ENCODE measurements at places on chromosomes 1 and 21. TPM values are rescaled to one million over a fixed set of nuclear protein-coding genes. Genes with fewer than 3 reads are reported as not detected.

PEX19 gene
- 72.1 TPM for total RNA-seq

WNT4 gene
- total RNA-seq: not detected

- no peaks in the 10 kb centered on the region for H3K4me1 ChIP-seq
- no peaks in the 10 kb centered on the region for H3K36me3 ChIP-seq
- H3K27ac ChIP-seq: no peak overlapping the region
- no peak overlapping the region for H3K4me3 ChIP-seq
Measured at GRCh38 chr21:39096754-39097153, 86.5 kb downstream of the PSMG1 start.

GRCh38 chr1:113946678-113947387 lies 17.7 kb downstream of the HIPK1 start:
- H3K27me3 ChIP-seq: no peaks in the 10 kb centered on the region
- H3K4me3 ChIP-seq: peak overlapping the region; percentile 80
- DNase-seq: no peak
- peaks cover 78% of the 10 kb centered on the region for H3K4me1 ChIP-seq
- peak overlapping the region; percentile 95 for H3K27ac ChIP-seq
- peaks cover 44% of the 10 kb centered on the region for H3K36me3 ChIP-seq

- no peak overlapping the region for H3K4me3 ChIP-seq
- H3K27ac ChIP-seq: no peak overlapping the region
- no peak for DNase-seq
- peaks cover 2% of the 10 kb centered on the region for H3K36me3 ChIP-seq
- H3K27me3 ChIP-seq: peaks cover 2% of the 10 kb centered on the region
Measured at GRCh38 chr21:45041351-45041805, 33.0 kb upstream of the ADARB1 start.

Measured in naive thymus-derived CD8-positive, alpha-beta T cell (primary cell).